Fibroblast of villous mesenchyme (primary cell): ENCODE measurements at places on chromosomes 12 and 14.

DNA sequence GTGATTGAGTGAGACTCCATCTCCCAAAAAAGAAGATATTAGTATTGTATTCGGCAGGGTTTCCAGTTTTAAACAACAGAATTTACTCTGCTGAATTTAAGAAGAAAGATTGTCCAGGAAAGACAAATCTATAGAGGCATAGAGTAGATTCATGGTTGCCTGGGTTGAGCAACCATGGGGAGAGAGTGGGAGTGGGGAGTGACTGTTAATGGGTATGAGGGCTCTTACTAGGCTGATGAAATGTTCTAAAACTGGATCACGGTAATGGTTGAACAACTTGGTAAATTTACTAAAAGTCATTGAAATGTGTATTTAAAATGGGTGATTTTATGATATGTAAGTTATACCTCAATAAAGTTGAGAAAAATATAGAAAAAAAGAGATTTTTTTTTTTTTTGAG is 13.9 kb upstream of the C12orf76 start:
- no peak for DNase-seq

DNA sequence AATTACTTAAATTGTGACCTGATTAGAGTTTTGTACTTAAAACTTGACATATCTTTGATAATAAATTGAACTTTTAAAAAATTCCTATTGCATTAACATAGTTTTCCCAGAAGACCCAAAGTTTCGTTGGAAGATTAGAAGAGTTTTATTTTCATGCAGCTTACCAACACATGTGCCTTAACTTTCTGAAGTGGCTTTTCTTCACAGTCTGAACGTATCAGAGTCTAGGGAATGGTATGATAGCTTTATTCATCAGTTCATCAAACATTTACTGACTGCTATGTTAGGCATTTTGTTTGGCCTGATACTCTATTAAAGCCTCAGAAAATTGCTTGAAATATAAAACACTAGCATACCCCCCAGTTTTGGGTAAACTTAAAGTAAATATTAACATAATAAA is 65.2 kb downstream of the MARK3 start:
- DNase-seq, result no peak

DNA sequence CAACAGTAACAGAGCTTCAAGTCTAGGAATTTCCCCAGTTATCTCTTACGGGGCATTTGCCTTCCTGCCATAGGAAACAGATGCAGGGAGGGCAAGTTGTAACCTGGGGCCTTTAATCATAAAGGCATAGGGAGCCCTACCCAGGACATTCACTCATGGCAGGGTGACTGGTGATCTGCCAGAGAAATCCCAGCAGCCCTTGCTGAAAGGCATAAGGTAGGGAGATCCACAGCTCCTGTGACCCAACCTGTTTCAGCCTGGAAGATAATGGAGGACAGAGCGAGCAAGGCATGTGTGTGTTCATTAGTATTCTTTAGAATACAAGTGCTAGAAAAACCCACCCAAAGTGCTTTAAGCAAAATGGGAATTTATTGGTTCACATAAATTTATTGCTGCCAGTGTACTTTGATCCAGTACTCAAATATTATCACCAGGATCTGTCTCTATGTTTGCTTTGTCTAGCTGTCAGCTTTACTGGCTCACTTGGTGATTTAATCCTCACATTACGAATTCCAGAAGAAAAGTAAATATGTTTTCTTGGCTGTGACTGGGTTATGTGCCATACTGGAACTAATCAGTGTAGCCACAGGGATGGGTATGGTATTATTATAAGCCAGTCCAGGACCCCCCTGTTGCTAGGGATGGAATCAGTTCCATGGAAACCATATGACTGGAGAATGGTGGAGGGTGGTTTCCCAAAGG is 21.1 kb upstream of the AKAP6 start:
- no peak for DNase-seq

- peak; percentile 13 for DNase-seq
These were observed 5.3 kb downstream of the ASB2 start for GRCh38 chr14:93970965-93971634.

DNA sequence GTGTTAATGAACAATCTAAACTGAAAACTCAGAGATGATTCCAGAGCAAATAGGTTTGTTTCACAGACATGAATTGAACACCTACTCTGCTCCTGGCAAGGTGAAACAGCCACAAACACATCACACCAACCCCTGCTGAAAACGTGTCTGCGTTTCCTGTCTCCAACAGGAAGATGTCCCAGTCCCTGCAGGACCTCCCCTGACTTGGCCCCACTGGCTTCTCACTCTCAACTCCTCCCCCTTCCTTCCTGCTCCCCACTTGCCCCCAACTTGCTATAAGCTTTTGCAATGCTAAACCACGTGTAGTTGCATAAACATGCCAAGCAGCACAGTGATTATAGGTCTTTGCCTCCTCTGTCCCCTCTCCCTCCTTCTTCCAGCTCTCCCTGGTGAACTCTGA is 567.6 kb downstream of the BCL11B start:
- DNase-seq, result no peak

GRCh38 chr14:85416771-85417170 is 113.2 kb upstream of the FLRT2 start:
- DNase-seq, result peak; percentile 81

DNA sequence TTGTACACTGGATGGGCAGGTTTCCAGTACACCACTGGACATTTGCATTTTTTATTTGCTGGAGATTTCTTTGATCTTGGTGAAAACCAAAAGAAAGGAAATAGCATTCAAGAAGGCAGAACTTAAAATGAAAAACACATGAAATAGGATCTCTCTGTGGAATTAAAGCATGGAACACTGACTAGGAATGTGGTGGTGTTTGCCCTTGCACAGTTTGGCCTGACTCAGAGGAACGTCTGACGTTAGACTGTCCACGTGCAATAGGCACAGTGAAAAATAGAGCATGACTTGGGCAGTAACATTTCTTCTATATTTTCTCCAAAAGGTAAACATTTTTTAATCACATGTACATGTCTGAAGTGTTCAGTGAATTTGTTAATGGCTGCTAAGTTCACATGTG is 474.1 kb upstream of the PRICKLE1 start:
- peak; percentile 64 for DNase-seq

DNA sequence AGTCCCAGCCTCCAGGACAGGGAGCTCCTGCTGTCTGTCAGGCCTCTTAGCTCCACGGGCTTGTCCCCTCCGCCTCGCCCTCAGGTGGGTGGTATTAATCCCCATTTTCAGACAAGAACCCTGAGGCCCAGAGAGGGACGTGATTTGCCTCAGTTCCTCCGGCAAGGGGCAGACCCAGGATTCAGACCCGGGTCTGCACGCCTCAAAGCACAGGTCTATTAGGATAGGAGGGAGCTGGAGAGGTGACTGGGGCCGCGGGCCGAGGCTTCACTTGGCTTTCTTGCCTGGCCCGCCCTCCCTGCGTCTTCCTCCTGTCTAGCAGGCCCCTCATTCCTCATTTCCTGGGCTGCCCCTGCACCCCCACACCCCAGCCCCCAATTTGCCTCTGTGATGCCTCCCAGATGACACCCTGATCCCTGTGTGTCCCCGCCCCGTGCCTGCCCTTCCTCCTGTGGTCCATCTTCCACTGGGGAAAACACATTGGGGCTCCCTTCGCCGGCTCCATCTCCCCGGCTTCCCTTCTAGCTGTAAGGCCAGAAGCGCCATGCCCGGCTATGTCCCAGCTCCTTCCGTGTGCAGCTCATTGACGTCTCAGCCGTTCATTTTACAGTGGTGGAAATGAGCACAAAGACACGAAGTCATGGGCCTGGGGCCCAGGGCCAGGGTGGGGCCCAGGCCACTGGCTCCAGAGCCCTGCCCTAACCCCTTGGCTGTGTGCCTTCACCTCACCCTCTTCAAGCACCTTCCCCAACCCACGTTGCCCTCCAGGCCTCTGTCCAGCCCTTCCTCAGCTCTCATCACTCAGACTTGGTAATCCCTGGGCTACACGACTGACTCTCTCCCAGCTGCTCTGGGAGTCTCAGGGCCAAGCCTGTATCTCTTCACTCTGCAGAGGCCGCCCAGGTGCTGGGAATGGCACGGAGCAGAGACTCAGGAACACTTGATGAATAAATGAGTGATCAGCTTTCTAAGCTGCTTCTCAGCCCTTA is 15.5 kb upstream of the CYP46A1 start:
- DNase-seq, result no peak

DNA sequence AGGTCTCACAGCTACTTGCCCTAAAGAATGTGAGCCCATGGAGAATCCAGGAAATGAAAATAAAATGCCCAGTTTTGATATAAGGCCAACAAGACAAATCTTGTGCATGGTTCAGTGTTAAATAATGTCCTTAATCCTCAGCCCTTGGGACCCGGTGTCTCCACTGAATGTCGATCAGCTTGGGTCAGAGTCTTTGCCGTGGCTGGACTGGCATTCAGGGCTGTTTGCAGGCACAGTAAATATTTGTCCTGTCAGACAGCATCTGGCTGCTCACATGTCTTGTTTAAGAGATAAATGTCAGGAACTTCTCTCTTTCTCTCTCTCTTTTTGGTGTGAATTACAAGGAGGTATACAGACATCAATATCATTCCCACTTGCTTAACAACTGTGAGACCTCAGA is 452.5 kb downstream of the FUT8 start:
- DNase-seq, result no peak

- no peak for DNase-seq
These were observed 5.2 kb downstream of the RARG start for GRCh38 chr12:53226815-53227214.

DNA sequence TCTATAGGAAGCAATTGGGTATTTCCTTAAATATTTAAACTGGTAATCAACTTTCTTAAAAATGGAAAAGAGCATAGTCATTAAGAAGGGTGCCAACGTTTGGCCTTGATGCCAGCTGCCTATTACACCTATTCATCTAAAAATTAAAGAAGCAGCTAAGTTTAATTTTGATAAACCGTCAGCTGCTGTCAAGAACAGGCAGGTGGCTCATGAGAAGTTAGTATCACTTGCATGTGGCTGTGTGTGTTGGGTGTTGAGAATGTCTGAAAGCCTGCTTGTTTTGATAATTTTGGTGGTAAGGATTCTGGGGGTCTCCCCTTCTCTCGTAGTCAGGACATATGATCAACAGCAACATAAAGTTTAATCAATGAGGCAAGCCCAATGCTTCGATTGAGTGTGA is 6.5 kb downstream of the GLRX5 start:
- no peak for DNase-seq

GRCh38 chr12:34294671-34295365 is 272.5 kb downstream of the ALG10 start:
- no peak for DNase-seq

DNA sequence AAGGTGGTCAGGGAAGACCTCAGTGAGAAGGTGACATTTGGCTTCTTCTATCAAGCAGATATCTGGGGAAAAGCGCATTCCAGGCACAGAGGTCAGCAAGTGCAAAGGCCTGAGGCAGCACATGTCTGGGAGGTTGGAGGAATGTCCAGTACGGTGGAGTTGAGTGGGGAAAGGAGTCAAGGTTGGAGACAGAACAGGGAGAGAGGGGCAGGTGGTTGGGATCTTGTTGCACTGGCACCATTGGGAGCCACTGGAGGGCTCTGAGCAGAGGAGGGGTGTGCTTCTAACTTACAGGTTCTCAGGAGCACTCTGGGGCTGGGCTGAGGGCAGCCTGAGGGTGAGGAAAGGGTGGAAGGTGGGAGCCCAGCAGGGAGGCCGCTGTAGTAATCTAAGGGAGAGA is 52.1 kb downstream of the EID3 start:
- DNase-seq, result no peak

DNA sequence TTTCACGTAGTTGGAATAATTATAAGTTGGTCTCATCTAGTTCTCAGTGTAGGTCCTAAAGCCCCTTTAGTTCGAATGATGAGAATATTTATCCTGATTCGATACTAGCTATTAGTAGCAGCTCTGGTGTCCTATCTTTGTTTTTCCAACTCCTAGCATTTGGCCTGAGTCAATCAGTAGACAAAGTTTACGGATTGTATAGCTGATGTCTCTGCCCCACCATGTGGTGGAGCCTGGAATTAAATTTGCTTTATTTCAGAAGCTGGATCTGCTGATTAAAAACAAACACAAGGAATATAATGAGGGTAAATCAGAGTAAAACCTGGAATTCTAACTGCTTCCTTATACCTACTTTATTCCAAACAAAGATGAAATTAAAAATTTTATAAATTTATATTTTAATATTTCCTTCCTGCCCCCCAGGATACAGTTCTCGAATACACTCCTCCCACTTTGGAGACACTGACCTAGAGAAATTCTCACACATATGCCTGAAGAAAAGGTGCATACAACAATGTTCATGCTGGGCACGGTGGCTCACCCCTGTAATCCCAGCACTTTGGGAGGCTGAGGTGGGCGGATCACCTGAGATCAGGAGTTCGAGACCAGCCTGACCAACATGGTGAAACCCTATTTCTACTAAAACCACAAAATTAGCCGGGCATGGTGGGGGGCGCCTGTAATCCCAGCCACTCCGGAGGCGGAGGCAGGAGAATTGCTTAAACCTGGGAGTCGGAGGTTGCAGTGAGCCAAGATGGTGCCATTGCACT is 7.6 kb upstream of the BRMS1L start:
- DNase-seq, result peak; percentile 50

GRCh38 chr14:58923751-58924405 is 264.6 kb upstream of the DAAM1 start:
- DNase-seq, result no peak

DNA sequence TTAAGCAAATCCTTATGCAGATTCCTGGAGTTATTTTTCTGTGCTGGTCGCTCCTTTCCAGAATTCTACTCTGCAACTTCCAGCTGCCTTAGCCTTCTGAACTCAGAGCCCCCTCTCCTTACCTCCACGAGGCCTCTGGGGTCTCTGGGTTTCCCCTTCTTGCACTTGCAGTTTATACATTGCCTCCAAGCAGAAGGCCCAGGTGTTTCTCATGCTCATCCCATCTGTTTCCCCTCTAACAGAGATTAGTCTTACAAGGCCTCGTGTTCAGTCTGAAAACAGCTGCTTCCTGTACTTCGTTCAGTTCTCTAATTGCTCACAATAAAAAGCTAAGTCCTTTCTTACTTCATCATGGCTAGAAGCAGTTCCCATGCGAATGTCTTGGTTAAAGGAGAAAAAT is 134.4 kb upstream of the FGD4 start:
- DNase-seq, result peak; percentile 91

GRCh38 chr14:77181603-77182437 is at the start of gene TMEM63C:
Gene TMEM63C, plus strand, starts transcription at chr14:77181798. Its CDS starts 37,016 bp downstream, at chr14:77218814.
- no peak for DNase-seq

GRCh38 chr12:92648242-92649031 is 54.4 kb upstream of the PLEKHG7 start:
- DNase-seq, result no peak

GRCh38 chr14:97361181-97361580 is 564.0 kb downstream of the VRK1 start:
- DNase-seq, result no peak

GRCh38 chr14:100837805-100838350 is 12.0 kb downstream of the MEG3 start:
- DNase-seq, result no peak

DNA sequence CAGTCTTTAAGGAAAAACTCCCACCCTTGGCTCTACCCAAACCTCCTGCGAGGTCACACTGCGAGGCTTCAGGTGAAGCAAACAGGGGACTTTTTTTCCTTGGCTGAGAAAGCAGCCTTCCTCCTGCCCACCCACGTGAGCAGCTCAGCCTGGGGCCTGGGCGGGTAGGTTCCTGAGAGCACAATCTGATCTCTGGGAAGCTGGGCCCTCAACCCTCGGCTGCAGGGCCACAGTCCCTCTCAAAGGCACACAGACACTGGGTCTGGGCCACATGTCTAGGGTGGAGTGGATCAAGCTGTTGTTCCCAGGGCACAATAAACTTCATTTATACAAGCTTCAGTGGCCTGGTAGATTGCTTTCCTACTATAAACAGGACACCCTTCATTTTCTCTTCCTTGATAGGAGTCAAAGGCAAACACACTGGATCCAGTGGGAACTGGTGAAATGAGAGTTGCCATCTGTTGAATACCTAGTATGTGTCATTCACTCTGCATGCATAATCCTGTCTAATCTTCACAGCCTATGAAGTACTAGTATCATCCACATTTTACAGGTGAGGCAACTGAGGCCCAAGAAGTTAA is 41.3 kb upstream of the PNMA1 start:
- DNase-seq, result peak; percentile 49
